ENCODE measurements at places on chromosomes 3 and 15. TPM values are rescaled to one million over a fixed set of nuclear protein-coding genes. Genes with fewer than 3 reads are reported as not detected.

DNA sequence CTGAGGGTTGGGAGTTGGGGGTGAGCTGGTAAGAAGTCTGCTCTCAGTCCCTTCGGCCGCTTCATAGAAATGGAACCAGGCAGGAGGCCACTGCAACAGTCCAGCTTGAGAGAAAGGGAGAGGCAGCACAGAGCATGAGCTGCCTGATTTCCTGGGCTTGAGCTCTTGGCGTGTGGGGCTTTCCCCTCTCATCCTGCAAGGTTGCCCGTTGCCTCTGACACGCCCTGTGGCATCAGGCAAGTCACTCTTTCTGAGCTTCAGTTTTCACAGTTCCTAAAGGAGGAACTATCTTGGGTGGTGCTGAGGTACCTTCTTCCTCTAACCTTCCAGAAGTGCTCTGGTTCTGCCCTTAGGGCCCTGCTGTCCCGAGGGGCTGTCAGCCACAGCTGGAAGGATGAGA, 4.9 kb downstream of the MESP2 start:
- H3K36me3 ChIP-seq, result no peaks in the 10 kb centered on the region
- H3K27me3 ChIP-seq, result no peaks in the 10 kb centered on the region
- DNase-seq, result no peak
- no peak overlapping the region for H3K4me3 ChIP-seq

DNA sequence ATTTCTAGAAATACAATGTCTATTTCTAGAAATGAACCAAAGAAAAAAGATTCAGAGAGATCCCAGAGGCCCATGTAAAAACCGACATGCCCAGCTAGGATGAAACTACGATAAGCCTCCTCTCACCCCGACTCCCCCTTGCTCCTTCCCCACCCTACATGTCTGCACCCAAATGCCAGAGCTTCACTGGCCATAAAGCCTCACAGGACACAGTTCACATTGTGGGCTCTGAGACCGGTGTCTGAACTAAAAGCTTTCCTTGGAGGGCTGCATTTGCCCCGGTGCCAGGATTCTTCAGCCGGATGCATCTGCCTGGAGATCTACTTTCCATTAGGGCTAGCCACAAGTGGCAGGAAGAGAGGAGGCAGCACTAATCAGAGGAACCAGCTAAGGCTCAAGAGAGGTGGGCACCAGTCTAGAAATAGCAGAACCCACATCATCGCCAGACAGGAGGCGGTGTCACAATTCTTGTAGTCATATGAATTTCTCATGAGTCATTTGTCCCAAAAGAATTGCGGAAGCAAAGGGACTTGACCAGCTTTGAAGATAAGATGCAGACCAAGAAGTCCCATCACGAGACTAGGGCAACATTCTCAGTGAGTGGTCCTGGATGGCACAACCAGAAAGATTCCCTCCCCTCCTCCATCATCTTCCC, 353.6 kb downstream of the NTRK3 start:
- no peaks in the 10 kb centered on the region for H3K4me1 ChIP-seq
- H3K36me3 ChIP-seq, result no peaks in the 10 kb centered on the region
- no peak overlapping the region for H3K27ac ChIP-seq
- no peak overlapping the region for H3K4me3 ChIP-seq
- H3K27me3 ChIP-seq, result no peaks in the 10 kb centered on the region

GRCh38 chr15:70152070-70152480, 54.4 kb upstream of the TLE3 start:
- no peaks in the 10 kb centered on the region for H3K27me3 ChIP-seq
- H3K27ac ChIP-seq, result no peak overlapping the region
- H3K4me1 ChIP-seq, result no peaks in the 10 kb centered on the region
- H3K36me3 ChIP-seq, result no peaks in the 10 kb centered on the region

DNA sequence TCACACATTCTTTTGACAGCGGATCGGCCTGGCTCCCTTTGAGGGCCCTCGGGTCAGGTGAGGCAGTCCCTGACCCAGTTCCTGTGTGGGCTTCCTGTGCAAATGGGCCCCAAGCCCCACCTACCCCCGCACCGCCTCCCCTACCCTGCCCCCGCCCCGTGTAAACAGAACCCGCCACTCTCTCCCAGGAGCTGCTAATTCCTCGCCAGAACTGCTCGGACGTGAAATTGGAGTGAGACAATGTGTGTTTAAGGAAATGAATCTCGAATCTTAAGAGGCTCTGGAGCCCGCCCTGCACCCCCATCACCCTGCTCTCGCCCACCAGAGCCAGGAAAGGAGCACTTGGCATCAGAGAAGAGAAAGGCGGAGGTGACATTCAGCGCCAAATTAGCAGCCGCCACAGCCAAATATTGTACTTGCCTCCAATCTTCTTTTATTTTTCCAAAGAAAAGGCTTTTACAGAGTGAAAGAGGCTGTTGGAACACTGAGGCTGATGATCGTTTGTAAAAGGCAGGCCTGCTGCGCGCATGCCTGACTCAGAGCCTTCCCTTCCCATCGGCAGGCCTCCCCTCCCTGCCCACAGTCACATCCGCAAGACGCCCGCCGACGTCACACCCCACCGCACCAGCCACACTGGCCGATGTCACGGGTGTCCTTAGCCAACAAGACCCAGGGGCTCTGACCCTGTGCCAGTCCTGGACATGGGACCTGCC, 53.1 kb downstream of the CACNA2D2 start:
- no peaks in the 10 kb centered on the region for H3K27me3 ChIP-seq
- H3K36me3 ChIP-seq, result no peaks in the 10 kb centered on the region
- H3K4me1 ChIP-seq, result peaks cover 42% of the 10 kb centered on the region

- H3K4me1 ChIP-seq, result no peaks in the 10 kb centered on the region
- H3K36me3 ChIP-seq, result no peaks in the 10 kb centered on the region
- no peaks in the 10 kb centered on the region for H3K27me3 ChIP-seq
- H3K27ac ChIP-seq, result no peak overlapping the region
- no peak overlapping the region for H3K4me3 ChIP-seq
Measured at GRCh38 chr3:43031889-43032545, 52.9 kb downstream of the GASK1A start.

- no peaks in the 10 kb centered on the region for H3K36me3 ChIP-seq
- DNase-seq, result no peak
- no peak overlapping the region for H3K4me3 ChIP-seq
- no peaks in the 10 kb centered on the region for H3K4me1 ChIP-seq
- H3K27me3 ChIP-seq, result no peaks in the 10 kb centered on the region
Measured at GRCh38 chr3:27165321-27165721, 203.9 kb downstream of the NEK10 start.

- no peak overlapping the region for H3K4me3 ChIP-seq
- H3K27ac ChIP-seq, result no peak overlapping the region
Measured at GRCh38 chr3:112685420-112685819, 44.5 kb upstream of the CCDC80 start.

DNA sequence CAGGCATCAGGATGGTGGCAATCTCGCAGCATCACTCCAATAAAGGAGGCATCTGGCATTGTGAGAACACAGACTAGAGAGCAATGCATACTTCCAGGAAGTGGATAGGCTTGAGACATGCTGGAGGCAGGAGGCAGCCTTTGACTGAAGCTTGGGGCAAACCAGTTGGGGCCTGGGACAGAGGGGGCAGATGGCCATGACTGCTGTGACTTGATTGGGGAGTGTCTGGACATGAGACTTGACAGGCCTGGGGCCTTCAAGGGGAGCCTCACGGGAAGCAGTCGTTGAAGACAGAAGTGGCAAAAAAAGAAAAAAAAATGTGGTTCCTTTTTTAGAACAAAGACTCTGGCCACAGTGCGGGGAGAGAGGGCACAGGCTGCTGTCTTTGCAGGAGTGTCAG, 44.7 kb upstream of the CHRNA7 start:
- no peak overlapping the region for H3K4me3 ChIP-seq
- H3K27ac ChIP-seq, result no peak overlapping the region
- no peak for DNase-seq
- no peaks in the 10 kb centered on the region for H3K36me3 ChIP-seq
- no peaks in the 10 kb centered on the region for H3K27me3 ChIP-seq

DNA sequence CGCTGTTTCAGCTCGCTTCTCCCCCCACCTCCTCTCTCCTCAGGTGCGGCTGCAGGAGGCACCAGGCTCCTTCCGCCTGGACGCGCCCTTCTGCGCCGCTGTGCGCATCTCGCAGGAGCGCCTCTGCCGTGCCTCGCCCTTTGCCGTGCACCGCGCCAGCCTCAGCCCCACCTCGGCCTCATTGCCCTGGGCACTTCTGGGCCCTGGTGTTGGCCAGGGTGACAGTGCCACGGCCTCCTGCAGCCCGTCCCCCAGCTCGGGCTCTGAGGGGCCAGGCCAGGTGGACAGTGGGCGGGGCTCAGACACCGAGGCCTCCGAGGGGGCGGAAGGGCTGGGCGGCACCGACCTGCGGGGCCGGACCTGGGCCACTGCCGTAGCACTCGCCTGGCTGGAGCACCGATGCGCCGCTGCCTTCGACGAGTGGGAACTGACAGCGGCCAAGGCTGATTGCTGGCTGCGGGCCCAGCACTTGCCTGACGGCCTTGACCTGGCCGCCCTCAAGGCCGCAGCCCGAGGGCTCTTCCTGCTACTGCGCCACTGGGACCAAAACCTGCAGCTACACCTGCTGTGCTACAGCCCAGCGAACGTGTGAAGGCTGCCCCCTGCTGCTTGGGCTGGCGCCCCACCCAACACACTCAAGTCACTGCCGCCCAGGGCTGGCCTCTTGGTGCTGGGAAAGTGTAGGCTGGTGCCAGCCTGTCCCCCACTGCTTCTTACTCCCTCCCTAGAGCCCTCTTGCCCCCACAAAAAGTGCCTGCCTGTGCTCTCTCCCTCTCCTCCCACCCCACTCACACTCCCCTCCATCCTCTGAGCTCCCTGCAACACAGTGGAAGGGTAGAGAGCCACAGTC, 7.1 kb downstream of the ALG3 start:
- no peaks in the 10 kb centered on the region for H3K4me1 ChIP-seq
- H3K36me3 ChIP-seq, result peaks cover 41% of the 10 kb centered on the region
- DNase-seq, result no peak
- no peaks in the 10 kb centered on the region for H3K27me3 ChIP-seq

DNA sequence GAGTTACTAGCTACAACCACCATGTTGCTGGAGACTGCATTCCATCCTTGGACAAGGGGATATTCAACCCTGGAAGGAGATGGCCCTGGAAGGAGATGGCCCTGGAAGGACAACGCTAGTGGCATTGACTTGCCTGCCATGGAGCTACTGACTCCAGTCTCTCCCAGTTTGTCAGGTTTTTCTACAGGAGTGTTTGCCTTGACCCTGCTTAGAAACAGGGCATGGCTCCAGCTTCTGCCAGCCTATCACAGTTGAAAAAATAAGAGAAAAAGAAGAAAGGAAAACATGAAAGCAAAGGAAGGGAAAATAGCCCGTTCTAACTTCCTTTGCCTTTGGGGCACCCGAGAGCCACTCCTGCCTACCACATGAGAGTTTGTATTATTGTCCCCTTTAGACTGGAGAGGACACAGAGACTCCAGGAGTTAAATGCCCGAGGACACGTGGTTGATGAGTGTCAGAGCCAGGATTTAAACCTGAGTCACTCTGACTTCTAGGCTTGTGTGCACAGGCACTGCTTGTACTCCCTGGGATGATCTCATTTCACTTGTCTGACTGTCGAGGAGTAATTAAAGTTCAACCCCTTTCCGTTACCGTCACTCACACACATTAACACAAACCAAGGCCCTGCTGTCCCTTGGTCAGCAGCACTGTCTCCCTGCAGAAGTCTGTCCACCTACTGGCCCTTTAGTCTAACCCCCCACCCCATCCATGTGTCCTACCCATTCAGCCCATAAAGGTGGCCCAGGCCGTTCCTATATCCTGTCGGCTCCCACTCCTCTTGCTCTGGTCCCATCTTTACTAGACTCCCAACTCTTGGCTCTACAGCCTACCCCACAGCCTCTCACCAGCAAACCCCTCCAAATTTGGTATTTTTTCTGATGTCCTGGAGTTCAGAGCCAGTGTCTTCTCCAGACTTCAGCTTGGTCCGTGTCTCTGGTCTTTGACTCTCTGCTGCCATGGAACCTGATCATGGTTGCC, 46.1 kb downstream of the C2CD4A start:
- H3K4me3 ChIP-seq, result no peak overlapping the region
- H3K27me3 ChIP-seq, result no peaks in the 10 kb centered on the region
- no peak for DNase-seq
- H3K27ac ChIP-seq, result no peak overlapping the region
- H3K36me3 ChIP-seq, result no peaks in the 10 kb centered on the region

GRCh38 chr3:52128118-52128683, 26.0 kb downstream of the POC1A start:
- H3K27me3 ChIP-seq, result no peaks in the 10 kb centered on the region
- H3K36me3 ChIP-seq, result peaks cover 3% of the 10 kb centered on the region
- no peak overlapping the region for H3K27ac ChIP-seq
- H3K4me3 ChIP-seq, result no peak overlapping the region
- DNase-seq, result no peak

DNA sequence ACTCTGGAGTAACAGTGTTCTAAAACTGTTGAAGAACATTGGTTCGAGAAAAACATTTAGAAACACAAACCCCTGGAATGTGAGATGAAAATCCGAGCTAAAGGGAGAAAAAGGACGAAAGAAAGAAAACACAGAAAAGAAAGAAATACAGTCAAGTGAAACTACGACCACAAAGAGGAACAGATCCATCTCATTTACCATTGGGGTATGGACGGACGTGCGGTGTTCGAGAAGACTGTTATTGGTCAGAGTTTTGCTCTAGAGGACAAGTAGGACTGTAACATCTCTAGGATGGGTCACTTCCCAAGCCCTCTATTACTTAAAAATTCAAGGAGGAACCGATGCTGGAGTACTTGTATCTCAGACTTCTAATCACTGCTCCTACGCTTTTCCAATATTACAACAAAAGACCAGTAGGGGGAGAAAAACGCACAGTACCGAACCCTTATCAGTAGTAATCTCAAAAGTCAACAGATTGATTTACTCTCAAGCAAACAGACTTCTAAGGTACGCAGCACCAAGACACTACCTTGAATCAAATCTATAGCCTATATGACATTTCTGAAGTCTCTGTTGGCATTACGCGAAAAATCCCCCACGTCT, 1.1 kb upstream of the PIK3CA start:
- peak overlapping the region; percentile 84 for H3K27ac ChIP-seq
- DNase-seq, result peak; percentile 6
- H3K27me3 ChIP-seq, result no peaks in the 10 kb centered on the region
- H3K4me1 ChIP-seq, result peaks cover 26% of the 10 kb centered on the region

DNA sequence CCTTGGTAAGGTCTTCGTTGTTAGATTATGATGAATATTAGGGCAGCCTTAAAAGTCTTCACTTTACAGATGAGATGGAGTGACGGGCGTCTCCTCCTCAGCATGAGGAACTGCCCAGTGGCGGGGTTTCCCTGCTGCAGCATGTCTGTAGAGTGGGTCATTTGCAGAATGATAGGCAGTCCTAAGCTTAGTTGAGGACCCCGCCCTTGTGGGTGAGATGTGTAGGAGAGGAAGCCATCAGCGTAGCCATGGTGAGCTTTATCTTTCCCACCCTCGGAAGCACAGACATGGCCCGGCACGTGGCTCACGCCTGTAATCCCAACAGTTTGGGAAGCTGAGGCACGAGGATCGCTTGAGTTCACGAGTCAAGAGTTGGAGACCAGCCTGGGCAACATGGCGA, 877 bp downstream of the NIT2 start:
- H3K4me1 ChIP-seq, result peaks cover 3% of the 10 kb centered on the region

CPNE9 gene
- 0.21 TPM for total RNA-seq

C3orf33 gene
- 1.2 TPM for total RNA-seq

CLRN1 gene
- not detected for total RNA-seq

CSTA gene
- not detected for total RNA-seq

LRRC34 gene
- 0.96 TPM for total RNA-seq

NLGN1 gene
- total RNA-seq, result not detected

TRPM1 gene
- not detected for total RNA-seq

CCR8 gene
- 2.8 TPM for total RNA-seq

DOCK3 gene
- 2.0 TPM for total RNA-seq

Measured in T-cell (primary cell).